Peyer's patch (tissue), 4 donors: ENCODE measurements at places on chromosomes 1 and 21. TPM values are rescaled to one million over a fixed set of nuclear protein-coding genes. Genes with fewer than 3 reads are reported as not detected.

DNA sequence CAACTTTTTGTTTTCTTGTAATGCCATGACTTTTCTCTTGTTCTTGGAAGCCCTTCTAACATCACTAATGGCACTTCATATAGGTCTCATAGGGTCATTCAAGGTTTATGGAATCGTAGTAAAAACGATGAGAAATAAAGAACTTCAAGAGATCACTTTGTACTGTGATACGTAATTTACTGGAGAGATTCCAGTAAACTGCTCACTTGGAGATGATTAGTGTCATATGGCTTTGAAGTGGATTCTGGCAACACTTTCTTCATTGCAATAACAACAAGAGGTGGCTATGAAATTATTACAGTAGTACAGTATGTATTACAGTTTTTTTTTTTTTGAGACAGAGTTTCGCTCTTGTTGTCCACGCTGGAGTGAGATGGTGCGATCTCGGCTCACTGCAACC lies 103.4 kb downstream of the RUSC1 start:
- no peak for DNase-seq

Gene IL20
- total RNA-seq: not detected

Gene SERTAD4
- 1.7 TPM for total RNA-seq

GRCh38 chr1:36484099-36484498 lies 1.4 kb upstream of the CSF3R start:
- DNase-seq: no peak

DNA sequence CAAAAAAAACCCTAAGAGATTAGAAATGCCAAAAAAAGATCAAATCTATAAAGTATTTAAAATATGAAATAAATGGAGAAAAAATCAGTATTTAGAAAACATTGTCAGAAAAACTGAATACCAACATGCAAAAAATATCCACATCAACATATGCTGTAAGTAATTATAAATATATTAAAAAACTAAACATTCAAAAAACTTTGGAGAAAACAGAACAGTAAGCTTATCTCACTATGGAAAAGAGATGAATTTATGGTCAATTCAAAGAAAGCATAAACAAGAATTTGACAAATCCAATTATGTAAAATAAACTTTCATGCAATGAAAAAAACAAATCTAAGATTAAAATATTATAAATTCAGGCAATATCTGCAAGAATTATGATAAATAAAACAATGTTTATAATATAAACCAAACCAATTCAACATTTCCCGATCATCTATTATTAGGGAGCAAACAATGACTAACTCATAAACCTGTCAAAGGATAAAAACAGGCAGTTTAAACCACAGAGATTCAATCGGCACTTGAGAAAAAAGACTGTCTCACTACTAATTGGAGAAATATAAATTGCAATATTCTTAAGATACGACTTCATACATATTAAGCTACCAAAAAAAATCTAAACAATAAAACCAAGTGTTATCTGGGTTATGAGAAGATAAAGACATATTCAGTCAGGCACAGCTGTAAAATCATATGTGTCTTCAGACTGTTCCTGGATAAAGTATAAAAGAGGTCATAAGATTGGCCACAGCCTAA lies 21.8 kb downstream of the EYA3 start:
- no peak for DNase-seq

Gene CD1E
- total RNA-seq: not detected

- DNase-seq: no peak
Observed at GRCh38 chr1:100721526-100722207, 2.1 kb downstream of the VCAM1 start.

GRCh38 chr1:232951180-232951579 lies 769 bp downstream of the NTPCR start:
- DNase-seq: no peak

DNA sequence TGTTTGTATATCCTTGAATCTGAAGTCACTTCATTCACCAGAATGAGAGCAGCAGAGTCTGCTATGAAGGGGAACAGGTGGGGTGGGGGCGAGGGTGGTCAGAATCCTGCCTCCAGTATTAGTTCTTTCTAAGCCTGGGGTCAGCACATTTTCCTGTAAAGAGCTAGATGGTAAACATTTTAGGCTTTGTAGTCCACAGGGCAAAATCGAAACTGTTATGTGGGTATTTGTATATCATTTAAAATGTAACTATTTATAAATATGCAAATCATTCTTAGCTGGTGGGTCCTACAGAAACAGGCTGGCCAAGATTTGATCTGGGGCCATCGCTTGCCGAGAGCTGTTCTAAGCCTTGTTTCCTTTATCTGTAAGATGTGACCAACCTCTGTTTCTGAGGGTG lies 96.0 kb downstream of the IGSF21 start:
- no peak for DNase-seq

GRCh38 chr1:94858276-94858675 lies 38.1 kb downstream of the SLC44A3 start:
- DNase-seq: no peak

DNA sequence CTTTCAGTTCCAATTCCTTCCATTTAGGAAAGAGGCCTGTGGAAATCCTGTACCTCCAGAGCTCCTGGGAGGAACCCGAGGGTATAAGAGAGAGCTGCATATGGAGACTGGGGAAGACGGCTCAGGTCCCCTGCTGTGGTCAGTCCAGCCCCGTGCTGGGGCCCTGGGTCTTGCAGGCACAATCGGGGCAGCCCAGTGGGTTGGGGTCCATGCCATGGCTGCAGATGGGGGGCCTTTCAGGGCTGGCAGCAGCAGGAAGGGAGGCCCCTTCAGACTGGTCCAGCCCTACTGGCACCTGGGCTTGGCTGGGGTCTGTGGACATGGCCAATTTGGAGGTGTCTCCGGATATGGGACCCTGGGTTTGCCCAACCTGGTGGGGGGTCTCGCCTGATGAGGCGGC lies 18.2 kb downstream of the HTR6 start:
- no peak for DNase-seq

Gene CCDC30
- 1.8 TPM for total RNA-seq

DNA sequence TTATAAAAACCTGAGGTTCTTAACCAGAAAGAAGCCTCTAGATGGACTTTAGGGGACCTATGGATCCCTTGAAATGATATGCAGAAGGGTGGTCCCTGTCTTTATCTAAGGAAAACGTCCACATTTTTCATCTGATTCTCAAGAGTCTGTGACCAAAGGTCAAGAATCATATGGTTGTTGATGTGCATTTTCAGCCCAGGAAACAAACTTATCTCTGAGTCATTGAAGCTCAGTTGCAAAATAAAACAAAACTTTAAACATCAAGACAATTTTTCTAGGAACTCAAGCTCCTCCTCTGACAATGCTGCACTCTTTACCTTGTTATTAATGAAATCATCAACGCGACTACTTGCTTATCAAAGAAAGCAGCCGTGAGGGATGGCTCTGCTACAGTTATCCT lies 83.3 kb downstream of the TIAM1 start:
- no peak for DNase-seq

Gene FLVCR1
- total RNA-seq: 37.3 TPM

Gene SLC45A1
- total RNA-seq: 2.5 TPM

DNA sequence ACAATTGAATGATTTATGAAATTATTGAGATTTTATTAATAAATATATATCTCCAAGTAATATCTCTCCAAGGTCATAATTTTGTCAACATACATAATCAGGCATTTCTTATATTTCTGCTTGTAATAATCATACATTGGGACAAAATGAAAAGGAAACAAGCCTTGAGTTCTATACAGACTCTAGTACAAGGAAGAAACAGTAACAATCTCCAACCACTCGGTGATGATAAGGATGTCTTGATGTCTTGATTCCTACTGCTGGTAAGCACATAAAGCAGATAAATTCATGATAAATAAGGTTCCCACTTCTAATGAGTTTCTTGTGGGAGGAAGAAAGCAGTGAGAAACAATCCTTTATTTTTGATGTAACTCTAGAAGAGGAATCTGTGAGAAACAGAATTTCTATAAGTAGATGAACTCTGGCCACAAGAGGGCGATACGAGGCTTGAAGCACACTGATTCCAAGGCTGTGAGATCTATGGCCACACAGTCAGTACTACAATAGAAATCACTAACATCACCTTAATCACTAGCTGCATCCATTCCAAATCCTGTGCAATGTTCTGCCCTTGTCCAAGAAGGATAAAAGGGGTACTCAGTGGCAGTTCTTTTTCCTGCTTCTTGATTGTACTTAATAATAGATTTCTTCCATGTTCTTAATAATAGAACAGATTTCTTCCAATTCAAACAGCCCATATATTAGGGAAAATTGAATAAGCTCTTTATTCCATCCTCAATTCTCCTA lies 41.4 kb upstream of the LRRC8B start:
- DNase-seq: peak; percentile 55

Gene MAGI3
- total RNA-seq: 120 TPM

DNA sequence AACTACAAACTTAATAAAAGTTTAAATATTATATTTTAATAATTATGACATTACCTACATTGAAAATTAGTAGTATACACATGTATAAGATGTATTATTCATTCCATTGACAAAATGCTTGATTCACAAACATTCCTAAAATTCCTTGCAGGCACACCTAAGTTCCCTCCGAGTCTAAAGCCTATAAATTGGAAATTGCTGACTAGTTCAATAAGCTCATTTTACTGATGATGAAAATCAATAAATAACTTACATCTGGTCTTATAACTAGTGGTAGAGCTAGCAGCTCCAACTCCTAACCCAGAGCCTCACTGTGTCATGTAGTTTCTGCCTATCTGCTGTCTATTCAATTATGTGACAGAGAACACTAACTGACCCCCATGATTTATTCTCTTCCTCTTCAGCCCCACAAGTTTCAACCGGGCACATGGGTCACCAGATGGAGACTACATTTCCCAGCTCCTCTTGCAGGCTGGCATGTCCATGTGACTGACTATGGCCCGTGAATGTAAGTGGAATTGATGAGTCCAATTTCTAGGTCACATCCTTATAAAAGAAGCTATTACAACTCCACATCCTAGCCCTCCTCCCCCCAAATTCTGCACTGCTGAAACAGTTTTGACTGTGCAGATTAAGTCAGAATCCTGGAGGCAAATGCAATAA lies 29.6 kb upstream of the LRRC8D start:
- DNase-seq: no peak

- DNase-seq: no peak
Observed at GRCh38 chr1:155944444-155944799, 3.0 kb downstream of the RXFP4 start.

Gene KAZN
- total RNA-seq: 18.2 TPM

GRCh38 chr1:116504308-116505156 lies 66.3 kb downstream of the CD58 start:
- peak; percentile 83 for DNase-seq

GRCh38 chr1:231927431-231927830 lies 300.8 kb downstream of the DISC1 start:
- no peak for DNase-seq

Gene SPRR2A
- not detected for total RNA-seq
